Activated T-cell treated with anti-CD3 and anti-CD28 coated beads for 24 hours (primary cell): ENCODE measurements at places on chromosomes 4 and X.

GRCh38 chr4:100424376-100424775, 93.4 kb downstream of the EMCN start:
- DNase-seq = no peak

DNA sequence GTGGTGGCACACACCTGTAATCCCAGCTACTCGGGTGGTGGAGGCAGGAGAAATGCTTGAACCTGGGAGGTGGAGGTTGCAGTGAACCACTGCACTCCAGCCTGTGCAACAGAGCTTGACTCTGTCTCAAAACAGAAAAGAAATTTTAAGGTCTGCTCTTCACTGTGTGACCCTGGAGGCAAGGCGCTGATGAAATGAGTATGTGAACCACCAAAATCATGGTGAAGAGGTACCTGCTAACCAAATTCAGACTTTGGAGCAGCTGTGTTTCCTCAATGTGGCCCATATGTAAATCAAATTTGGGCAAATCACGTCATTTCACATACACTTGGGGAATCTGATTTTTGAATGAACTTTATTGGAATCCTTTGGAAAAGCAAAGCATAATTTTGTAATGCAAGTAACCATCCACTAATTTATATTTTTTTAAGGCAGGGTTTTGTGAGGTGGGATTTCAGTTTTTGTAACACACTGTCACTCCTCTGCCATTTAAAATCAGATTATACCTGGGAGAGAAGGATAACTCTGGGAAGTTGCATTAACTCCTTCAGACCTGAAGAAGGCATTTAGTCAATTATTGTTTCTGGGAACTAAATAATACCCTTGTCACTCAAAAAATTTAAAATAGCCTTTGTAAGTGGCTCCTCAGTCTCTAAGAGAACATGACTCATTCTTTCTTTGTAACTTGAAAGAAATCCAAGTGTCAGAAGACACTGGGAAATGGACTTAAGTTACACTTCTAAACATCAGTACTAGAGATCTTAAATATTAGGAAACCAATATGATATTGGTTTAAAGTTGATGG, 24.0 kb downstream of the DOCK11 start:
- DNase-seq = no peak

DNA sequence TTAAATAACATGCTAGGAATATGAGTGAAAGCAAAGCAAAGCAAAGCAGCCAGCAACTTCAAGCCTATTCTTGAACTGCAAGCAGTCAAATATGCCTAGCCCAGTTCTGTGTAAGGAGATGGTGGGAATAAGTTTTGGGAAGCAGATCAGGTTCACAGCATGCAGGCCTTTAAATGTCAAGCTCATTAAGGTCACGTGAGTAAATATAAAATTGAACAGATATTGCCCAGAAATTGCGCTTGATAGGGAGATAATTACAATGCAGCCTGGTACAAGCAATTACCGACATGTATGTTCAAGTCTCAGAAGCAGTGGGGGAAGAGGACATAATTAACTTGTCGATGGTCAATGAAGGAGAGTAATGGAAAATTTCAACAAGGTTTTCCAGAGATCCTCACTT, 6.0 kb downstream of the GNPDA2 start:
- DNase-seq = no peak

- DNase-seq = no peak
These were observed 168.5 kb upstream of the MXRA5 start for GRCh38 chrX:3514996-3515395.

GRCh38 chr4:156779042-156779441, 192.6 kb downstream of the PDGFC start:
- no peak for DNase-seq

DNA sequence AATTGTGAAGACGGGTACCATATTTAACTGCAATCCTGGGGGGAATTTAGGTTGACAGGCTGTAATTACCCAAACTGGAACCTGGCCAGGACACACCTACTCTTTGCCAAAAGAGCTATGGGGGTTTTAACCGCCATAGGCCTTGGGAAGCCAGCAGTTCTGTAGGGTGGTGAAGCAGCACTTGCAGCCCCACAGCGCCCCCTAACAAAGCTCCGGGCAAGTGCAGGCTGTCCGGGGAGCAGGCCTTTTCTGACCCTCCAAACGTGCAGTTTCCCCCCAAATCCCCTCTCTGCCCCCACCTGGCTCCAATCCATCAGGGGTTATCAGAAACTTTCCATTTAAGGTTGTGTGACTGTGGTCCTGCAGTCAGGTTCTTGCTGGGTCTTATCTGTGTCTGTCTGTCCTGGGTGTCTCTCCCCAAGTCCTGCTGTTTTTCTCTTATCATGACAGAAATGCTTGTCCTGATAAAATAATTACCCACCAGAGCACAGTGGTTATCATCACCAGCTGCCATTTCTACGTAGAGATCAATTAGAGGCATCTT, 350.9 kb downstream of the MID1IP1 start:
- no peak for DNase-seq

DNA sequence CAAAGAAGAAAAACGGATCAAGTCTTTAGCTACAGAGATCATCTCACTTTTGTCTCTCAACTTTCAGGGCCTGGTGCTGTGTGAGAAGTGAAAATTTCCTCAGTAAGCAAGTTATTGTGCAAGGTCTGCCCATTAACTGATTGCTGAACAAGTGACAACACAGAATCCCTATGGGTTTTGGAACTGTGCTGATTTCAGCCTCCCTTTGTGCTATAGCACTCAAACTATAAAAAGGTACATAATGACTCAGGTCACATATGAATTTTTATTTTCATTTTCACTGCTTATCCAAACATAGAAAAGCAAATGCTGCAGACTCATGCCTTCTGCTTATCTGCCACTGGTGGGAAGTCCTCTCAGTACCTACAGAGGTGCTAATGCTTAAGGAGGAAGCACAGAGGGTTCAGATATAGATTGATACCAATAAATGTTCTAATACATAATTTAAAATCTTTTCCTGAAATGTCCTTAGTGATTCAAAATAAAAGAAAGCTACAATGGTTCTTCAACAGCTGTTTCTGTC, 576.2 kb upstream of the CT83 start:
- DNase-seq = no peak

GRCh38 chr4:109052821-109053220, 249.6 kb downstream of the COL25A1 start:
- DNase-seq = no peak

GRCh38 chrX:79079477-79079876, 65.0 kb upstream of the GPR174 start:
- no peak for DNase-seq

- DNase-seq = no peak
These were observed 6.2 kb upstream of the PLCXD1 start for GRCh38 chrX:274904-275475.
